ENCODE measurements at places on chromosomes 1 and 21.

DNA sequence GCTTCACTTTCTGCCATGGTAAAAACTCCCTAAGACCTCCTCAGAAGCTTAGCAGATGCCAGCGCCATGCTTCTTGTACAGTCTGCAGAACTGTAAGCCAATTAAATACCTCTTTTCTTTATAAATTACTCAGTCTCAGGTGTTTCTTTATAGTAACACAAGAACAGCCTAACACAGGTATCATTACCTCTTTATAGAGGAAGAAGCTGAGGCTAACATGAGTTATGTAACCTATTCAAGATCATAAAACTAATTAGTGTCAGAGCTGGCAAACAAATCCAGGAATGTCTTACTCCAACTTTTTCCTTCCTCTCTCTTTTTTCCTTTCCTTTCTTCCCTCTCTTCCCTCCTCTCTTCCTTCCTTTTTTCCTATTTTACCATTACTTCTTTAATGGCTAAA is 9.3 kb downstream of the NTMT2 start:
- DNase-seq = no peak

DNA sequence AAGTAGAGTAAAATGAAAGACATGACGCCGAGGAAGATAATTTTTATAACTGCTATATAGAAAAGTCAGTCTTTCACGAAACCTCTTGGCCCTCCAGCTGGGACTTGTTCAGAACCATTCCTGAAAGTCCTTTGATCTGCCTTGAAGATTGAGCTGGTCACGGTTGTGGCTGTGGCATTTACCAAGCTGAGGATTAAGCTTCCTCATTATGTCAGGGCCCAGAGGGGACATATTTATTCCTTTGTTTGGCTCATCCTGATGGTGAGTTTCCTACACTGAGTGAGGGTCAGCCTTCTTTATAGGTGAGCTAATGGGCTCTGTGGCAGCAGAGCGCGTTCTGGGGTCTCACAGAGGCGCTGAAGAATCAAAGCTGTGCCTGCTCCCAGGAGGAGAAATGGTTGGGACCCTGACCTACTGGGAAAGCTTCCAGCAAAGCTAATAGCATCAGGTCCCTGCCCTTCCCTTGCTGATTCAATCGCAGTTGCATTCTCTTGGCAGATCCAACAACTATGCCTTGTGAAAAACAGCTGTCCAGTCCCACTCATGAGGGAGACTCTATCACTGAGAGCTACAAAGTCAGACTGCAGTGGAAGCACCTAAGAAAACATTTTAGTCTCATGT is 43.2 kb upstream of the PBX1 start:
- DNase-seq = no peak

DNA sequence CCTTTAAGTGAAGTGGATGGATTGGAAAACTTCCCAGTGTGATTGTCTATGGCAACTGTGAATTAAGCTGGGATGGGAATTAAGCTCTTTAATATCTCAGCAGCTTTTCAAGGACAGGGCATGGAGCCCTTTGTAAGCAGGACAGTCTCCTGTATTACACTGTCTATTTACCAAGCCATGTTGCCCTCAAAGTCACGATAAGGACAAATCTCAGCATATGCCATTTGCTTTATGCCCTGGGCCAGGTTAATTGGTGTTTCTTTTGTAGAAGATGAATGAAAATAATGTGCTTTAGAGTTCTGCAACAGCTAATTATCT is 17.6 kb downstream of the UTP25 start:
- DNase-seq = no peak

DNA sequence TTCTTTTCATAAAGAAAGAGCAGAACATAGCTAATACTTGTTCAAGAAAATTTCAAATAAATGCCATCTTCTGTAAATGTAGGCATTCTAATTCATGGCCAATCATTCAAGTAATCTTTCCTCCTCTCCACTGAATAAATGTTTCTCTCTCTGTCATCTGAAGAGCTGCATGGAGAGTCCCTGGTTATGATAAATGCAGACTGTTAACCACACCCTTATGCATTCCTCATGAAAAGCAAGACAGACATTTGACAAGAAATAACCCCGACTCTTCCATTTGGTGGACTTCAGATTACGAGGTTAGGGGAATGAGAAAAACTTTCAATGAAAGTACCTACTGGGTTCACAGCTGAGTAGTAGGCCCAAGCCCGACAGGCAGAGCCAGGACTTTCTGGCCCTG is 44.7 kb upstream of the SLC19A2 start:
- DNase-seq = no peak

DNA sequence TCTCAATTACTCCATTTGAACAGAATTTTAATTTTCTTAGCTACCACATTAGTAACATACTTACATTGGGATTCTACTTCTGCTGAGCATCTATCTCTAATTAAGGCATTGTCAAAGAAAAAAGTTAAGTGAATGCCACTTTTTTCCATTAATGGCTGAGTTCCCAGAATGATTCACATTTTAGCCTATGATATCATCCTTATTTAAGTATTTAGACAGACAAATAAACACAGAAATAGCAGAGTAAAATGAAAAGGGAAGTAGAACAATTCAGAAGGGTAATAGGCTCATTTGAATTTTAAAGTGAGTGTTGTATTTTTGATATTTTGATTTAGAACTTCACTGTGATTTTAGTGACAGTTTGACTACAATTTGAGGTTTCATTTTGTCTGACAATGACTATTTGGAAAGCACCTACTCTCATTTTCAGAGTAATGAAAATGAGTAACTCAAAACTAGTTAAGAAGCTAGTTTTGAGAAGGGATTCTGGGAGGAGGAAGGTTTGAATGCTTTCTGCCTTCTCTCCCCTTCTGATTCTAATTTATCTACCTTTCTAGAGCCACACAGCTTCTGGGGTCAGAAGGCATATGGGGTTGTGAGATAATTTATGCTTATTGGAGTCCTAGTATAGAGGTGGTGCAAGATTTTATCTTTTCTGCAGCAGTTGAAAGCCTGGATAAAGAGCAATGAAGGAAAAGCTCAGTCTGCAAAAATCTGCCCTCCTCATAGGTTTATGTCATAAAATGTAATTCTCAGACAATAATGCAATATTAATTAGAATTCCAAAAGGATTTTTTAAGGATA is 15.5 kb downstream of the LYPLAL1 start:
- no peak for DNase-seq

DNA sequence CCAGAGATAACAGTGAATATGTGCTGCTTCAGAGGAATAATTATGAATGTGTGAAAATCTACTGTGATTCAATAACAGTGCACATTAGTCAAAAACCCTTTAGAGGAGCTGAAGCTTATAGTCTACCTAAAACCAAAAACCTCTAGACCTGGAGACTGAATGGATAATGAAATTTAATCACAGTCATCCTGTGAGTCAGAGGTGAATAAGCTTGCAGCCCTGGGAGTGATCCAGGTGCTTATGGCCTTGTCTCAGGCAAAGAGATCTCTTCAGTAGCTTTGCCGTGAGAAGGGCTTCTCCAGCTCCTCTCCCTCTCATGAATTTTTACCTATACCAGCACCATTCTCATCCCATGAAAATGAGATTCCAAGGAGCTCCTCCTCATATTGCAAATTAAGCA is 81.3 kb upstream of the RGS4 start:
- DNase-seq = no peak
